A549 (cell line): ENCODE measurements at places on chromosomes 16 and 17.

- no peak for DNase-seq
Observed at GRCh38 chr17:7496470-7497183, 12.5 kb downstream of the POLR2A start.

GRCh38 chr16:48971571-48972077 lies 310.0 kb downstream of the CBLN1 start:
- no peak for DNase-seq

GRCh38 chr17:4956493-4957061 lies 5.7 kb downstream of the ENO3 start:
- DNase-seq, result no peak

- DNase-seq, result no peak
Observed at GRCh38 chr17:21373036-21373435, 3.1 kb upstream of the KCNJ12 start.

DNA sequence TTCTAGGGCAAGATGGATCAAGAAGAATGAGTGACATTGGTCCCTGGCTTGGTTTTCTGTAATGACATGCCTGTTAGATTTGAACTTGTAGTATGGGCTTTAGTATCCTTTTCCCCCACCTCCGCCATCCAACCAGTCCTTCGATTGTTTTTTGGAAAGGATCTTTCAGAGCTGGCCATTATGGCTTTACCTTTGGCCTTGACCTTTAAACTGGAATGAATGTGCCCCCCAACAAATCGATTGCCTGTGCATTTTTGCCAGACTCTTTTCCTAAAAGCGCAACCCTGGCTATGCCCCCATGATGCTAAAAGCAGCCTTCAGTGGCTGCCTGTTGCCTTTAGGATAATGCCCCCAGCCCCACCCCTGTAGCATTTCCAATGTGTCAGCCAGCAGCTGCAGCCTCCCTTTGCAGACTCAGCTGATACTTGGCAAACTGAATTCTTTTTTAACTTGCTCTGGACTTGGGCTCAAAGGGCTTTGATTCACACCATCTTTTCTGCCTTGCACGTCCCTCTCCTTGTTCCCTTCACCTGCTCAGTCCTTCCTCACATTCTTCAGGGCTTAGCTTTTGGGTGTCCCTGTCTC lies 4.0 kb downstream of the GPRC5C start:
- DNase-seq, result no peak

GRCh38 chr16:19138601-19139000 lies 24.8 kb downstream of the ITPRIPL2 start:
- DNase-seq, result peak; percentile 84

DNA sequence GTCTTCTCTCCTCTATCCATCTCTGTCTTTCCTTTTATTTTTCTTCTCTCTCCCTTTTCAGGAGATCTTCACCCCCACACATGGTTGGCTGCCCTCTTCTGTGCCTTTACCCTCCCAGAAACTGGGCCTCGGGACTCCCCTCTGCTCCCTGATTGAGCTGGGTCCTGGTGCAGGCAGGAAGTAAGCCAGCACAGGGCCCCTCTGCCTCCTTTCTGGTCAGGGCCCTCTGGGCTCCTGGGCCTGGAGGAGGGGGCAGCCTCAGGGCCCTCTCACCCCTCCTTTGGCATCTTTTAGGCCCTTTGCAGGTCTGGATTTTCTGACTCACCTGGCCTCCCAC lies 21.1 kb upstream of the TAC4 start:
- DNase-seq, result no peak

GRCh38 chr16:79347277-79347676 lies 253.3 kb downstream of the MAF start:
- DNase-seq, result no peak

DNA sequence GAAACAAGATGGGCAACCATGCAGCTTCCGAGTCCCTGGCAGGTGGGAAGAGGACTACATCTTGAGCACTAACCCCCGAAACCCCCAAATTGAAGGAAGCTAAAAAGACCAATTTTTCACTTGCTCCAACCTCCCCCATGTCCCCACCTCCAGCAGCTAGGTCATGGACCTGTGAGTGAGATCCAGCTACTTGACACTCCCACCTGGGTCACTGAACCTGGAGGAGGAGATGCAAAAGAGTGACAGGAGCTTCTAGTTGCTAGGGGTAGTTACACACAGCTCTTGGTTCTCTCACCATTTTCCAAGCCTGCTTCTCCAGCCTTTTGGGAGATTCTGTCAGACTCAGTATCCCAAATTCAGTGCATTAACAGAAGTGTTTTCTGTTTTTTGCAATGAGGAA lies 11.2 kb downstream of the PDZD9 start:
- DNase-seq, result no peak

- no peak for DNase-seq
Observed at GRCh38 chr16:66322174-66322573, 44.3 kb upstream of the CDH5 start.

DNA sequence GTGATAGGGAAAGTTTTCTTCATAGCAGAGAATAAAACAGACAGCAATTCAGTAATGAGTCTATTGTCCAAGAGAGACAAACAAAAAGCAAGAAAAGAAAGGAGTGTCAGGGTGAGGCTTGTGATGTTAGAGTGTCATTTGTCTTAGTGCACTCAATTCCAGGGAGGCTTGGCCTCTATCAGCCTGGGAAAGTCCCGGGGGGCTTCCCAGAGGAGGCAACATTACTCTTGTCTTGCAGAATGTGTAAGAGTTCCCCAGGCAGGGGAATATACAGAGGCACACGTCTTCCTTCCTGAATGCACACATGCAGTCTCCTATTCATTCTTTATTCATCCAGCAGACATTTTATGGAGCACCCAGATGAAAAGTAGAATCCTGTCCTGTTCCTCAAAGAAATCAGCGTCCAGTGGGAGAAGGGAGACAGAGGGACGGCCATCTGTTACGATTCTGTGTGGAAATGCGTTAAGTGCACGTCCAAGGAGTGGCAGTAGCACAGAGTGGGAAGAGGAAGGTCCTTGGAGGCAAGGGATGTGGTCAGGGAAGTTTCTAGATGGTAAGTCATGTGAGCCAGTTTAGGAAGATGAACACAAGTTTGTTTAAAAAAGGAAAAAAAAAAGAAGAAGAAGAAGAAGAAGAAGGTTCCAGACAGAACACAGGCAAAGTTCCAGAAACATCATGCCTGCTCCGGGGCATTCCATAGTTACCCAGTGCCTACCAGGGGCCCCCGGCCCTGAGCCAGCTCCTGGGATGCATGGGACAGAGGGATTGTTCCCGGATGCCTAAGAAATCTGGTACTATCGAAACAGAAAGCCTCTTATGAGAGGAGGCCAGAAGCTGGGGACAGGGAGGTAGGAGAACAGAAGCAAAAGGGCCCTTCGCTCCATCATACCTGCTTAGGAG lies 21.1 kb downstream of the CACNG4 start:
- no peak for DNase-seq

DNA sequence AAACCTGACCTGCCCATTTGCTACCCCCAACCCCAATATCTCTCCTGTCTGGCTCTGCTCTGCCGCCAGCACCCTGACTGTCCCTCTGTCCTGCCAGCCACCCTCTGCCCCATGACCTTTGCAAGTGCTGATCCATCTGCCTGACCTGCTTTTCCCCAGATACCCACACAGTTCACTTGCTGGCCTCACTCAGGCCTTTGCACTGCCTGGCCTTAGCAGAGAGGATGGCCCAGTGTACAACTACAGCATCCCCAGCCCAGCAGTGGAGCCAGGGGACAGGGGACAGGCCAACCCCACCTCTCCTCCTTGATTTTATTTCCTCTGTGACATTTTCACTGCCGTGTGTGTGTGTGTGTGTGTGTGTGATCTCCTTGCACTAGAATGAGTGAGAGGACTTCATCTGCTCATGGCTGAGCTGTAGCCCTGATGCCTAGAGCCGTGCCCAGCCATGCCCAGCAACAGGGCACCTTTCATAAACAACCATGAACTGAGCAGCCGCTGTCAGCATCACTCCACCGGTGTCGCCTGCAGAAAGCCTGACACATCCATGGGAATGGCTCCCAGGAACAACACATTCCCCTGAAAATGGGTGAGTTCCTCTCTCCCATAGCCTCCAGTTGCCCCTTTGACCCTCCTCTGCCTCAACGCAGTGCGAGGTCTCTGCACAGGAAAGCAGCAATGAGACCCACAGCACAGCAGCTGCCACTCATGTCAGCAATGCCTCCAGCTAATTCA lies 36.0 kb upstream of the RBFOX3 start:
- no peak for DNase-seq

- no peak for DNase-seq
Observed at GRCh38 chr16:81524382-81524781, 79.8 kb downstream of the CMIP start.

GRCh38 chr17:65324611-65325342 lies 187.6 kb downstream of the RGS9 start:
- DNase-seq, result no peak

DNA sequence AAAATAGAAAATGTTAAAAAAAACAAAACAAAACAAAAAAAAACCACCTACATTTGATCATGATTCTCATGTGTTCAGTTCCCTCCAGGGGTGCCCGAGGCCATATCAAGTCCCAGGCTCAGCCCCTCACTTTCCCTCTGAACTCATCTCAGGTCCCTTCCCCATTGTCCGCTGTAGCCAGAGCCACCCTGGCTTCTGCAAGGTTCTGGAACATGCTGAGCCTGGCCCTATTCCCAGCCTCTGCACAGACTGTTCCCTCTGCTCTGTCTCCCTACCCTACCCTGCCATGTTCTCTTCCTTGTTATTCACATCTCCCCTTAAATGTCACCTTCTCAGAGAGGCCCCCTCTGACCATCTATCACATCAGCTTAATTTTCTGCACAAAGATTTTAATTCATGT lies 46.9 kb downstream of the TK2 start:
- no peak for DNase-seq

DNA sequence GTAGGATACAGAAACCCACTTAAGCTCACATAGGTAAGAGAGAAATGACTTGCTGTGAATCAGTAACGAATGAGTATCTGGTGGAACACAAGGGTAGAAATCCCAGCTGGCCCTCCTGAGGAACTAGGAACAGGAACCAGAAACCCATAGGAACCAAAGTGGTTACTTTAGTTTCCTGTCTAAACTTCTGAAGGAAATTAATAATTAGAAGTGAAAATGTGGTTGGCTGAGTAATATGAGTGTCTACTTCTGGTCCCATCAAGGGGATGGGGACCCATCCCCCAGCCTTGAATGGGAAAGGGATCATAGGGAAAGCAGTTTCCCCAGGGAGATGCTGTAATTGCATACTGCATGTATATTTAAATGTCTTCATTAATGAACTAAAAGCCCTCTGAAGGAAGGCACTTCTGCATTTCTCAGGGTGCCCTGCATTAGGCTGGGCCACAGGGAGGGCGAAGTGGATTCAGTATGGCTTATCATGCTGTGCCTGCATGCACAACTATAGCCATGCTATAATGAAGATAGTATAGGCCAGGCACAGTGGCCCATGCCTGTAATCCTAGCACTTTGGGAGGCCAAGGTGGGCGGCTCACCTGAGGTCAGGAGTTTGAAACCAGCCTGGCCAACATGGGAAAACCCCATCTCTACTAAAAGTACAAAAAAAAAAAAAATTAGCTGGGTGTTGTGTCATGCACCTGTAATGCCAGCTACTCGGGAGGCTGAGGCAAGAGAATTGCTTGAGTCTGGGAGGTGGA lies 45.6 kb downstream of the CYB5B start:
- DNase-seq, result no peak

DNA sequence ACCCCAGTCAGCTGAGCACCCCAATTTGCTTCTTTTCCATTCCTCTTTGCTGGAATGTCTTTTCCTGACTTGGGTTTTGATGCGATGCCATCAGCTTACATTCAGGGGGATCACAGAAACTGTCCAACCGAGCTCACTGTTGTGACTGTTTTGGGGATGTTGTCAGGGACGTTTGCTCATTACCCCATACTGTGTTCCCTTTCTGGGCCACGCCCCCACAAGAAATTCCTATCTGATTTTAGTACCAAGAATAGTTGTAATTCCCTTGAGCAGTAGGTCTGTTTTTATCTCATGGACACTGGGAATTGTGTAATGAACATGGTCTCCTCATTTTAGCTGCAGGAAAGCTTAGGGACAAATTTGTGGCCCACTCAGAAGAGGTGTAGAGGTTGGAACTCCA lies 2.6 kb upstream of the NTN1 start:
- DNase-seq, result no peak

- no peak for DNase-seq
Observed at GRCh38 chr16:64475627-64476351, 646.1 kb downstream of the CDH11 start.

- DNase-seq, result peak; percentile 98
Observed at GRCh38 chr17:72465191-72466024, 344.6 kb downstream of the SOX9 start.

GRCh38 chr16:67147437-67148140 lies 3.2 kb downstream of the B3GNT9 start:
- DNase-seq, result no peak

DNA sequence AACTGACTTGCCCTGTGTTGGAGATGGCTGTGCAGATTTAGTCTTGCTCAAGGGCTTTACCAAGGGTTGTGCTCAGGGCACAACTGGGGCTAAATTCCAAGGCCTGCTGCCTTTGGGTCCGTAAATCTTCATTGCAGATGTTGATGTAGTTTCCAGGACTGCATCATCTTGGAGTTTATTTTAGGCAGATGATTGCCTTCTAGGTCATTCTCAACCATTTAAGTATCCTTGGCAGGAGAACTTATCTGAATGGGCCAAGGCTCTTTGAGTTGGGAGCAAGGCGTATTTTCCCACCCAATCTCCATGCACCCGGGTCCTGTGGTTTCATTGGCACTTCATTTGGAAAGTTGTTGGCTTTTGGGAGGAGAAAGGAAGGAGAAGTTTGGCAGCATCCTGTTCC lies 200.3 kb downstream of the MSI2 start:
- no peak for DNase-seq

- DNase-seq, result no peak
Observed at GRCh38 chr16:12664164-12664733, 139.4 kb downstream of the CPPED1 start.

DNA sequence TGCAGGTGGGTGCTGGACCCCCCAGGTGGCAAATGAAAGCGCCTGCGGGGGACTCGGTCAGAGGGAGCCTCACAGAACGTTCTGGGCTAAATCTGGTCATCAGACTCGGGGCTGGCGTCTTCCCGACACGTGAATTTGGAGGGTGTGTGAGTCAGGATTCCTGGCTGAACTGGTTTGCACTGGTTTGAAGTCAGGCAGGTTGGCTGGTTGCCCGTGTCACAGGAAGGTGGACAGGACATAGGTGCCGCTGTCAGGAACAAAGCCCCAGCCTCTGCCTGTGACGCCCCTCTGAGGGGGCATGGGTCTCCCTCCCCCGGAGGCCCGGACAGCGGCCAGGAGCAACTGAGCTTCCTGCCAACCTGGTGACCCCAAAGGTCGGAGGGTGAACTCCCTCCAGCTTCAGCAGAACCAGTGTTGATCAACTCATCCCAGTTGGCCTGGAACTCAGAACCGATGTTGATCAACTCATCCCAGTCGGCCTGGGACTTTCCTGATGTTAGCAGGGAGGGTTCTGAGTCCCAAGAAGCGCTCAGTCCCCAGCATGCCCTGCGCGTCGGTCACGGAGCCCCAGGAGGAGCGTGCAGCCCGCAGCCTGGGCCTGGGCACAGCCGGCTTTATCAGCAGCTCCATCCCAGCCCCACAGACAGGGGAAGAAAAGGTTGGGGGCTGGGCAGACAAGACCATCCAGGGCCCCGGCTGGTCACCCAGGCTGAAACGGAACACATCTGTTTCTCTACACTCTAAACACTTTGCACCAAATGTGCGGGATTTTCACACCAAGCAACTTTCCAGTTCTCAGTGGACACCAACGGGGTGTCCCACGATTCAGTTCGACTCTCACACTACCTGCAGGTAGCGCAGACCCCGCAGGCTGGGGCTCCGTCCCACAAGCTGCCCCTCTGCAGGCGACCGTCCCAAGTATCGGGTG lies 14.4 kb upstream of the METRNL start:
- DNase-seq, result no peak

GRCh38 chr17:75457047-75457654 lies 716 bp downstream of the TMEM94 start:
- DNase-seq, result no peak
